ENCODE measurements at places on chromosomes 5 and 9. TPM values are rescaled to one million over a fixed set of nuclear protein-coding genes. Genes with fewer than 3 reads are reported as not detected.

GABRA6 gene
- total RNA-seq, result not detected

GRCh38 chr5:173915310-173916014 lies 27.3 kb downstream of the CPEB4 start:
- no peak for DNase-seq

- no peak for DNase-seq
These were observed 60.2 kb downstream of the FBXW11 start for GRCh38 chr5:171946000-171946781.

- no peak for DNase-seq
These were observed 14.7 kb downstream of the GM2A start for GRCh38 chr5:151267491-151268260.

DNA sequence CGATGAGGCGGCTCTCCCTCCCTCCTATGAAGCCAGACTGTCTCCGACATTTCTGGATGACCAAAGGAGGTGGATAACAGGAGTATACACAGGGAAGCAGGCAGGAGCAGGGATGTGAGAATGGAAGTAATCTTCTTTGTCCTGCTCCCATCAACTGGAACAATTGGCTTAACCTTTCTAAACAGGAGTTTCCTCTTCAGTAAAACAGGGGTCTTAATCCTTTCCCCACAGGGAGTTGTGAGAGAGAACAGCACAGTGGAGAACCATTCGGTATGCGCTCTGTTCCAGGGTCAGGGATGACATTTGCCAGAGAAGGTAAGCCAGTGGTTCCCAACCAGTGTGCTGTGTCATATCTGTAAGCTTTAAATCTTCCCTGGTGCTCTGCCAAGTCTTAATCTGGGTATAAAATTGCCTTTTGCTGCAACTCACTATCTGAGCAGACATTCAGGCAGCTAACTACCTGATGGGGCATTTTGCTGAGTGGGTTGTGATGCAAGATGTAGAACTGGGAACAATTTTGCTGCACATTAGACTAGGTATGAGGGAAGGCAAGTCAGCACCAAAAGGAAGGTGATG lies 294.8 kb upstream of the KIF2A start:
- DNase-seq, result no peak

GRCh38 chr9:19496321-19497050 lies 87.7 kb downstream of the ACER2 start:
- no peak for DNase-seq

GRCh38 chr5:31733371-31733770 lies 94.4 kb downstream of the PDZD2 start:
- DNase-seq, result no peak

- DNase-seq, result no peak
These were observed 101.7 kb upstream of the FST start for GRCh38 chr5:53378590-53379247.

DNA sequence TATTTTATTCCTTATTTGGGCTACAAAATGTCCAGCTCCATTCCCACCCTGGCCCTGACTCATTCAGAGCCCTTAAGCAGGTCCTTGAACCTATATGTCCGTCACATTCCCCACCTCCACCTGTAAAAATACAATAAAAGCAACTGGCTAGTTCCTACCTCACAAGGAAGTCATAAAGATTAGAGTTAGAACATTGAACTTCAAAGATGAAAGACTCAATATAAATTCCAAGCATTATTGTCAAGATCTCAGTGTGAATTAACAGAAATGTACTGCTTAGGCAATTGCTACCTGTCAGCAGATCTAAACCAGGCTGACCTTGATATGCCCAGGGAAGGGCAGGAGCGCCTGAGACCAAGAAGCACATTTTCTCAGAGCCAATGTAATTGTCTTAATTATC lies 221.8 kb downstream of the ENC1 start:
- DNase-seq, result no peak

DNA sequence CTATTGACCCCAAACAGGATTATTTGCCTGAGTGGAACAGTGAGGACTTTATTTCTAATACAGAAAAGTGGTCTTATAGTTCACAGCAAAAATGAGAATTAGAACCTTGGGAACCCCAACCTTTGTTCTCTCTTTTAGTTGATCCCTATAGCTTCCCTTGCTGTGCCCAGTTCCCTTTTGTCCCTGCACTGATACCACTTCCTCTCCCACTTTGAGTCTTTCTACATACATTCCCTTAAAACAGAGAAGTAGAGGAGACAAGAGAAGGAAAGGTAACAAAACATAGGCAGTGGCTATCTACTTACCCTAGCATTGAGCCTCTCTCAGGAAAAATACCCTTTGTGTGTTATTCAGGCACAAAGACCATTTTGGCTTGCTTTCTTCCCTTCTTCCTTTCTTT lies 246.4 kb downstream of the FAM114A2 start:
- no peak for DNase-seq

- no peak for DNase-seq
These were observed 97.3 kb downstream of the STARD4 start for GRCh38 chr5:111415053-111415452.

NR4A3 gene
- total RNA-seq, result 7.5 TPM

DNA sequence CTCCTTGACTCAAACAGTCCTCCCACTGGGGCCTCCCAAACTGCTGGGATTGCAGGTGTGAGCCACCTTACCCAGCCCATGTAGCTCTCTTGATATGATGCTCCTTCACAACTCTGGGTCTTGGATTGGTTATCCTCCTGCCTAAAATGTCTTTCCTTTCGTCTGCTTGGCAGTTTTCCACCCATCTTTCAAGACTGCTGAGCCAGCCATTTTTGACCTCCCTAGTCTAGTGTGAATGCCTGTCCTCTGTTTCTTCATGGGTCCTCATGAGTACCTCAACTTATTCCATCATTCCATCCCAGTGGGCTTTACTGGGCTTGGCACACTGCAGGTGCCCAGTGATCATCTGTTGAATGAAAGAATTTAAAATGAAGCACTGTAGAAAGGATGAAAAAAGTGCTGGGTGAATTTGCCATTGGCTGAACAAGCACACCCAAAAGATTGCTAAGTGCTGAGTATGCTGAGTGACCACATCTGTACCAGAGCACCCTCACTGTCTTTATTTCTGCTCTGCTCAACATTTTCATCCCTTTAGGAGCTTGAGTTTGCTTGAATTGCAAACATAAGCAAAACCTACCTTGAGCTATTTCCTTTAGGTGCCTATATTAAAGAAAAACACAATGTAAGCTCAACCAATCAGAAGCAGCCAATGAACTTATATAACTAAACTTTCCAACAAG lies 84.8 kb upstream of the FAM169A start:
- no peak for DNase-seq

DRD1 gene
- total RNA-seq, result 0.81 TPM

PCDHB13 gene
- total RNA-seq, result 8.3 TPM

- no peak for DNase-seq
These were observed 2.4 kb downstream of the PRRX2 start for GRCh38 chr9:129667850-129668249.

DNA sequence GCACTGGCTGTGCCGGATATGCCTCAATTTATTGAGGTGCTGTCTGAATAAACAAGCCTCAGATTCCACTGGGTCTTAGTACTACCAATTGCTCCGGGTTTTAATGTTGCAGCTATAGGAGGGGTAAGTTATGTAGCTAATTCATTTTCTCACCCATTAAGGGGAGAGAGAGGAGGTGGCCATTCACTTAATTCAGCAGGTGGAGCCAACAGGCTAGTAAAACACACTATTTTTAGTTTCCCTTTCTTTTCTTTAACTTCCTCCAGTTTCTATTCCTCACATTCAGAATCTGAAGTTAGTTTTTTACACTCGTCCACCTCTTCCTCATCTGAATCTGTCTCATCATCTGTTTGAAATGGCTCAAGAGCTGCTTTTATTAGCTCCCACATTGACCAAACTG lies 105.6 kb upstream of the CDH10 start:
- DNase-seq, result no peak

SPINK7 gene
- total RNA-seq, result not detected

DNA sequence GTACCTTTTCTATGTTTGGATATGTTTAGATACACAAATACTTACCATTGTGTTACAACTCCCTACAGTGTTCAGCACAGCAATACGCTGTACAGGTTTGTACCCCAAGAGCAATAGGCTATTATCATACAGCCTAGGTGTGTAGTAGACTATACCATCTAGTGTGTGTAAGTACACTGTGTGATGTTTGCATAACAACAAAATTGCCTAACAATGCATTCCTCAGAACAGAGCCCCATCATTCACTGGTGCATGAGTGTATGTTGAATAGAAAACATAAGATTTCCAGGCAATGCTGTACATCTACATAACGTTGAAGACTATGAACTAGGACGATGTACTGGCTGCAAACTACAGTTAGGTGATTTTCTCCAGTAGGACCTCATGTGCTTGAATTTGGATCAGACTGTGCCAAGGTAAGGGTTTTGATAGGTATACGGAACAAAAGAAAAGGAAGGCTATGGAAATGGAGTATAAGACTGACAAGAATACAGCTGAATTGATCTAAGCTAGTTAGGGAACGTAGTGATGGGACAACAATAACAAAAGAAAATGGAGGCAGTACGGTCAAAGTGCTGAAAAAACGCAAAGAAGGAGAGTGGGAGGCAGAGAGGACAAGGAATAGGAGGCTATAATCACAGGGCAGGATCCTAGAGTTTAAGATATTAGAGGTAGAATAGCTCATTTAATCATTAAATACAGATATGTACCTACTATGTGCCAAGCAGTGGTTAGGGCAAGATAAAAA lies 46.9 kb downstream of the FNIP1 start:
- no peak for DNase-seq

GRCh38 chr9:85168412-85168811 lies 498.9 kb downstream of the NTRK2 start:
- DNase-seq, result no peak

- DNase-seq, result no peak
These were observed 244.4 kb downstream of the CWC27 start for GRCh38 chr5:65013166-65013565.

C7 gene
- total RNA-seq, result 355 TPM

DNA sequence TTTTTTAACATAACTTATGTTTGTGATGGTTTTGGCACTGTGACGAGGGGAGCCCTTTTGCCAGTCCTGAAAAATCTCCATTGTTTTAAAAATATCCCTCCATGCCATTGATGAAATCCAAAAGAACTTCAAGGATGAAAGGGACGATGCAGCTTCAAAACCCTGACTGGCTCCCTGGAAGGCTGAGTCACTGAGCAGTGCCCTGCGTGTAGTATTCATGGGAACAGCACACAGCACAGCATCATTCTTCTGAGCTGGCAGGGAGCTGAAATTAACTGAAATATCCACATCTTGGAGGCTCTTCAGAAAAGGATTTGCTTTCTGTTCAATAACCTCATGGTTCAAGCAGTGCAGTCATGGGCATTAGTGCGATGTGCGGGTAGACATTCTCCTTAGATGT lies 29.7 kb downstream of the PDE4D start:
- no peak for DNase-seq

DBH gene
- 0.06 TPM for total RNA-seq

STPG3 gene
- total RNA-seq, result not detected

GRCh38 chr5:2378108-2378507 lies 373.4 kb downstream of the IRX2 start:
- no peak for DNase-seq

DNA sequence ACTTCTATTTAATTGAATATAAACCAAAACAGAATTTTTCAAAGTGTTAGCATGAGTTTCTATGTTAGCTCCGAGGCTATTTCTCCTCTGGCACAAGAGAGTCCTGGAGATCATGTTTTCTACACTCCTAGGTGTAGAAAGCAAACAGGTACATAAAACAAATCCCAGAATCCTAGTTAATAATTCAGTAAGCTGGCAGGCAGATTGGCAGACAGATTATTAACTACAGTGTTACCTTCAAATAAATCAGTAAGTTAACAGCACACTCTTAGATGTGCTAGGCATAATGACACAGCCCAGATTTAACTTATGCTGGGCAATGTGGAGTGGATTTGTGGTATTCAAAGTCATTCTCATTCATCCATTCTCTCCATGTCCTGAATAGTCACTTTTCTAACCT lies 282.8 kb upstream of the RPS23 start:
- DNase-seq, result no peak

SH3TC2 gene
- total RNA-seq, result 2.7 TPM

ANKRD18A gene
- 11.8 TPM for total RNA-seq

Measured in mucosa of gallbladder (tissue), 1 donor.